ENCODE measurements at places on chromosomes 11 and 22.
A peak's percentile ranks its signal among the peaks of the same experiment; 100 is the strongest.

DNA sequence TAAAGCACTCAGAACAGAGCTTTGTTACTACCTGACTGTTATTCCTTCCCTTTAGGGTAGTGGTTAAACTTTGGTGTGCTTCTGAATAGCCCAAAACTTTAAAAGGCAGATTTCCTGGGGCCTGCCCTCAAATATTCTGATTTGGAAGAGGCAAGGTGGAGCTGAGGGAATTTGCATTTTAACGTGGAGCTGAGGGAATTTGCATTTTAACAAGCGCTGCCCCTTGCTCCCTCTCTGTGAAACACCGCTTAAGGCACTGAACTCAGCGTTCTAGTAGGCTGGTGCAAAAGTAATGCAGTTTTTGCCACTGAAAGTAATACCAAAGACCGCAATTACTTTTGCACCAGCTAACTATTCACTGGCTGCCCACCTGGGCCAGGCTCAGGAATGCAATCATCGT, 35.0 kb downstream of the TPST2 start:
- DNase-seq: no peak

DNA sequence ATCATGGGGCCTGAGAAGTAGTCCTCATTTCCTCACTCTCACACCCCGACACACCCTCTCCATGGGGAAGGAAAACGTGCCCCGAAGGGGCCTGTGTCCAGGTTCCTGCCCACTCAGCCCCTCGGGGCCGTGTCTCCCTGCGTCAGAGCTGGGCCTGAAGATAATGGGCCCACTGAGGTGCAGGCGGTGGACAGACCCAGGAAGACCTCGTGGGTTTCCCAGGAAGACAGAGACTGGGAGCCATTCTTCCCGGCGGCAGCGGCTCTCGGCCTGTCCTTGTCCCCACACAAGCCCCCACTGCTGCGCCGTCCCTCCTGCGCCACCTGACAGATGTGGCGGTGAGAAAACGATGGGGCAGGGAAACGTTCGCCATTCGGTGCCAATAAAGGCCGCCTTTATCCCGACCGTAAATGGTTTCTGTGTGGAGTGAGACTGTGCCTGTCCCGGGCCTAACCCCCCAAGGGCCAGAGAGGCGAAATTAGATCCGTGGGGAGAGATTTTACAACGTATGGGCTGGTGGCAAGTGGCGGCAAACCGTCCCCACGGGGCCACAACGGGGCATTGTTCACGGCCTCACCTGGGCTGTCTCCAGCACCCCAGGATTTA, 89.0 kb downstream of the CDKN1C start:
- no peak for DNase-seq

DNA sequence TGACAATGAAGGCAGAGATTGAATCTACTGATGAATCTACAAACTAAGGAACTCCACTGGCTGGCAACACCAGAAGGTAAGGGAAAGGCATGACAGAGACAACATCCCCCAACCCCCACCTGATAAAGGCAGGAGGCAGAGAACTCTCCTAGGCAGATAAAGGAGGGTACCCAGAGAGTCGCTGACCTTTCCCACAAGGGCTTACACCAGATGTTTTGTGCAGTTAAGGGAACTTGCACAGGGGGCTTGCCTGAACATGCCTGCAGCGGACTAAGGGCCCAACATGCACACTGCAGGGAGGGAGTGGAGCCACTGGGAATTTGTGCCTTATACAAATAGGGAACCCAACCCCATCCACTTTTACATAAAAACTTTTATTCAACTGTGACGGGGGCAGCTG, 1996.9 kb upstream of the RAG2 start:
- DNase-seq: no peak

GRCh38 chr11:83441171-83441570, 155.0 kb upstream of the CCDC90B start:
- DNase-seq: no peak

- peak; percentile 59 for DNase-seq
These were observed 14.6 kb upstream of the NDUFC2 start for GRCh38 chr11:78094250-78094649.

GRCh38 chr11:102580185-102580951, 44.8 kb downstream of the MMP20 start:
- DNase-seq: no peak

- DNase-seq: peak; percentile 80
These were observed 11.8 kb upstream of the UVRAG start for GRCh38 chr11:75802913-75803820.

- DNase-seq: no peak
These were observed 421.8 kb downstream of the ETS1 start for GRCh38 chr11:128165572-128165971.

DNA sequence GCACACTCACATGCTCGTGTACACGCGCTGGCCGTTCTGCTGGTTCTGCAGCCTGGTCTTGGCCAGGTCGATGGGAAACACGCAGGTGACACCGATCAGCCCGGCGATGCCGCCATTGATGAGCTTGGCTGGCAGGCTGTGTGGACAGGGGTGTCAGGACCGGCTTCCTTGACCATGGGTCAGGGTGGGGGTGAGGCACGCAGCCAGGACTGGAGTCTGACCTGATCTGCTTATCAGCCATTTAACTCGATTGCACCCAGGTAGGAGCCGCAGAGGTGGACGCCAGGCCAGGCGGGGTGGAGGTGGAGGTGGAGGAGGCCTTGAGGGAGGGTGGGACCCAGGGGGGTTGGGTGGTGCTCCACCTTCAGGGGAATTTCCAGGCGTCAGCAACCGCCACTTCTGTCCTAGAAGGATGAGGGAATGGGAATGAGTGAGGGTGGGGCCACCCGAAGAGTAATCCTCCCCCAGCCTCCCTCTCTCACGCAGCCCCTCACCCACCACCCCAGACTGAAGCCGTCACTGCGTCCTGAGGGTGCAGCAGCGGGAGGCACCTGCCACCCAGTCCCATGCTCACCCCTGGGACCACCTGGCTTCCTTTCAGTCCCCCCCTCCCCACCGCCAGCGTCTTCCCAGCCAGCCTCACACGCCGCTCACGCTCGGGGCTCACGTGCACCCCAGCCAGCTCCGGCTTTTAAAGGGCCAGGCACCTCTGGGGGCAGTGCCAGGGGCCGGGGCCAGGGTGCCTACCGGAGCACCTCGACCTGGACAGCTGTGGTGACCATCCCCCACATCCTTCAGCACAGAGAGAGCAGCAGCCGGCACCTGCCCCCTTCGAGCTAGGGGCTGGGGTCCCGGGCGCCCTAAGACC, 3.1 kb downstream of the SLC25A22 start:
- peak; percentile 36 for DNase-seq

DNA sequence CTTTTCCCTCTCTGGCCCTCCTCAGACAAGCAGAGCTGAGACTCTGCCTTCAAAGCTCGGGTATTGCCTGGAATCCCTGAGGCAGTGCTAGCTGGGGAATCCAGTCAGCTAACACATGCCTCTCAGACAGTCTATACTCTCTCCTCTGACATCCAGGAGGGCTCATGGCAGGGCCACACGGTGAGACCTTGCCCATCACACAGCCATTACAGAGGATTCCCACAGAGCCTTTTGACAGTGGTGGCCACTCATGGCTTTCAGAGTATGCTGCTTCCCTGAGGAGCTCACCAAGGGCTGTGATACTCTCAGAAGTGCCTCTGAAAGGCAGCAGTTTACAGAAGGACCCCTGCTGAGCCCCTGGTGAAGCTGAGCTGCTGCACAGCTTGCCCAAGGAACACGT, 165.3 kb downstream of the RRAS2 start:
- DNase-seq: no peak

DNA sequence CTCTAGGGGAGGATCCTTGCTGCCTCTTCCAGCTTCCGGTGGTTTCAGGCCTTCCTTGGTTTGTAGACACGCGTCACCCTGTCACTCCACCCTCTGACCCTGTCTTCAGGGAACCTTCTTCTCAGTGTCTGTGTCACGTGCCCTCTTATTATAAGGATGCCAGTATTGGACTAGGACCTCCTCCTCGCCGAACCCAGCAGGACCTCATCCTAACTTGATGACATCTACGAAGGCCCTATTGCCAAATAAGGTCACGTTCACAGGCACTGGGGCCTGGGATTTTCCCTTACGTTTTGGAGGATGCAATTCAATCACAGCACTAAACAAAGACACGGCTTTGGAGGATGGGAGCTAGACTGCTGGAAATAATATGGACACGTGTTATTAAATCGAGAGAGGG, 408.7 kb downstream of the BRD1 start:
- DNase-seq: no peak

- no peak for DNase-seq
These were observed 123.4 kb downstream of the COMMD9 start for GRCh38 chr11:36165621-36166397.

- DNase-seq: no peak
These were observed 24.1 kb downstream of the ARVCF start for GRCh38 chr22:19992481-19992911.

DNA sequence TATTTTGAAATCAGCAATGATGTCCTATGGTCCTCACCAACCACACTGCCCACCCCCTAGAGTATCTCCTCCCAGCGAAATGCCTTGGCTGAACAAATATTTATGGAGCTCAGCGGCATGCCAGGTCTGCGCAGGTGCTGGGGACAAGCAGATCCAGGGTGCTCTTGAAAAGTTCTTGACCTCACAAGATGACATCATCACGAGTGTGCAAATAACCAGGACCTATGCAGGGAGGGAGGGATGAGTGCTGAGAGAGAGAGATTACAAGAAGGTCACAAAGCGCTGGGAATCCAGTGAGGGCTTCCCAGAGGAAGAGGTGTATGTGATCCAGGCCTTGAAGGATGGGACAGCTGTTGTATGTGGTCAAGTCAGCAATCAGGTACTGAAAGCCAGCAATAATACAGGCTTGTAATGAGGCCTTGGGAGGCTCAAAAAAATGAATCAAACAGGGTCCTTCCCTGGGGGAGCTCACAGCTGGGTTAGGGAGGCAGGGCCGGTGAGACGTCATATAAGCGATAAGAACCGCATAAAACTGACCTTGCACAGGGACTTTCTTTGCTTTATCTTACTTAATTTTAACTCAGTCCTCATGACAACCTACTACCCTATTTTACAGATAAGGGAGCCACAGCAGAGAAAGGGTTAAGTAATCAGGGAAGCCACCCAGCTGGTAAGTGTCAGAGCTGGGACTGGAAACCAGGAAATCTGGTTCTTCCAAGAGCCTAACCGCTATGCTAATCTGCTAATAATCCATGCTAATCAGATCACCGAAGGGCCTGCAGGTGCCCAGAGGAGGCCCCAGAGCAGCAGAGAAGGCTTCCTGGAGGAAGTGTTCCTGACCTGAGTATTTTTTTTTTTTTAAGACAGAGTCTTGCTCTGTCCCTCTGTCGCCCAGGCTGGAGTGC, 8.2 kb downstream of the ARRB1 start:
- no peak for DNase-seq

- DNase-seq: no peak
These were observed 687 bp upstream of the CALCA start for GRCh38 chr11:14972581-14973495.

- no peak for DNase-seq
These were observed 414 bp downstream of the OR52D1 start for GRCh38 chr11:5488798-5489399.

- no peak for DNase-seq
These were observed 54.8 kb downstream of the PAK1 start for GRCh38 chr11:77418971-77419597.

DNA sequence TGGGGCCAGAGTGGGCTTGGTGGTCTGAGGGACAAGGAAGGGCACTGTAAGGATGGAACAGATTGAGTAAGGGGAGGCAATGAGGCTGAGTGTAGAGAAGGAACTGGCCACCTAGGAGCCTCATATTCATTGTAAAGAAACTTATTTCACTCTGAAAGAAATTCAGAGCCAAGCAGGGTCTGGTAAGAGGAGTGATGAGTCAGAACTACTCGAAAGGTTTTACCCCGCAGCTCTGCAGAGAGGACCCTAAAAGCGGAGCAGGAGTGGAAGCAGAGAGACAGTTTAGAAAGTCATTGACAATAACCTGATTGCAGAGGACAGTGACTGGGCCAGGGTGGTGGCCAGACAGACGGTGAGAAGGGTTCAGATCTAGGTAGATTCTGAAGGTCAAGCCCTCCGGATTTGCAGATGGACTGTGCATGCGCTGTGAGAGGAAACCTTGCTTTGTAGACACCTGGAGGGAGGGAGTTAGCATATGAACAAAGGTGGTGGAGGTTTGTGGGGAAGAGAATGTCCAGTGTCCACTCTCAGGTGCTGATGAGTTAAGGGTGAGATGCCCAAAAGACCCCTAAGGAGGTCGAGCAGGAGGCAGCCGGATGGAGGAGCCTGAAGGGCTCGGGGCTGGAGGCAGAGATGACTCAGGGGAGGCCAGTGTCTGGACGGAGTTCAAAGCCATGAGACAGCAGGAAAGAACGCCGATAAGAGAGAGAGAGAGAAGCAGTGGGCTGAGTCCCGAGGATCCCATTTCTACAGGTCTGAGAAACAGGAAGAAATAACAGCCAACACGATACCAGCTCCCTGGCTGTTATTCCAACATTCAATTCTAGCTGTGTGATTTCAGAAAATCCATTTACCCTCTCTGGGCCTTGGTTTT, 546.0 kb downstream of the BRD1 start:
- no peak for DNase-seq

- no peak for DNase-seq
These were observed 34.0 kb downstream of the RTL6 start for GRCh38 chr22:44464000-44464399.

DNA sequence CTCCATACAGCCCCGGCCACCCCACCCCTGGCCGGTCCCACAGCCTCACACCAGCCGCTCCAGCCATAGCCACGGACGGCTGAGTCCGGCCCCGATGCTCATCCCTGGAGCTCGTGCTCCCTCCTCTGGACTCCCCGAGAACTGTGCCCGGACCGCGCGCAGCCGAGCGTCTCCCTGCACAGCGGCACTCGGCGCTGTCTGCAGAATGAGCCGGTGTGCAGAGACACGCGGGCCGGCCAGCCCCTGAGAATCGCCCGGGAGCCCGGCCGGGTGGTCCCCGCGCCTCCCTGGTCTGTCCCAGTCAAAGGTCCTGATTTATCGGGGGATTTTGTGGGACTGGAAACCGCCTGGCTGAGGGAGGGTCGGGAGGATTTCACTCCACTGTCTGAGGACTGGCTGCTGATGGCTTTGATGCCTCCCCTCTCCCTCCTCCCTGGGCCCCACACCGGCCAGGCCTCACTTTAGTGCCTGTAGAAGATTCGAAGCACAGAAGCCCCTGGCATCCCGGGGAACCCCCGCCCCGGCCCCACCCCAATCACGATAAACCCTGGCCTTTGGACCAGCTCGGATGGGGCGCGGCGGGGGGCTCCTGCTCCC, 102.7 kb downstream of the BRD1 start:
- DNase-seq: peak; percentile 85

- DNase-seq: no peak
These were observed 7.5 kb downstream of the TSPAN4 start for GRCh38 chr11:849951-850774.

GRCh38 chr11:120622189-120622875, 110.8 kb downstream of the GRIK4 start:
- peak; percentile 27 for DNase-seq

DNA sequence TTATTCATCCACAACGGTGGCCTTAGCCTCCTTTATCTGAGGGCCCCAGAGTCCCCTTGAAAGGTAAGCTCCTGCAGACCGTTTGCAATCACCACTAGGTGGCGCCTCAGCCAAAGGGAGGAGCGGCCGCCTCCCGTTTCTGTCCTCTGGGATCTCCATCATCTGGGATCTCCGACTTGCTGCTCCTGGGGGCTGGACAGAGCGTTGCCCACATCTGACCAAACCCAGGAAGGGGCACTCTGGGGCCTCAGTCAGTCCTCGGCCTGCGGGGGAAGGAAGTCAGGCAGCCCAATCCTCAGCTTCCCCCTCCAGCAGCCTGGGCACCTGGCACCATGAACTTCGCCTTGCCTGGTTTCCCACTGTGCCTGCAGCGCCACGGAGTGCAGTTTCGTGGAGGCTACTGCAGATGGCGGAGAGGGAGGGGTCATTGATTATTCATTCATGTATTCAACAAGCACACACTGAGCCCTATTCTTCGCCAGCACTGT, 23.5 kb downstream of the TP53I11 start:
- DNase-seq: peak; percentile 67

Data from activated CD4-positive, alpha-beta T cell treated with anti-CD3 and anti-CD28 coated beads, Interleukin-2, Interleukin-6, amounts not matched to agents 100 ng/mL and 50 ng/mL, durations not matched to agents 16 hours and 8 hours (primary cell).